Endothelial cell of coronary artery (primary cell): ENCODE measurements at places on chromosomes 6 and 20. TPM values are rescaled to one million over a fixed set of nuclear protein-coding genes. Genes with fewer than 3 reads are reported as not detected.

Gene ADAM33
- 0.09 TPM in 1 of 2 replicates, not detected in the other for total RNA-seq

Gene LPIN3
- 0.90 and 2.4 TPM in 2 replicates for total RNA-seq

Gene TRIM31
- not detected in 2 replicates for total RNA-seq

Gene PLA2G7
- total RNA-seq = 0.27 TPM in 1 of 2 replicates, not detected in the other

Gene C20orf144
- 0.09 TPM in 2 replicates for total RNA-seq

Gene SPAG4
- 5.1 and 23.5 TPM in 2 replicates for total RNA-seq

Gene SLC17A3
- total RNA-seq = not detected in 2 replicates

Gene EMILIN3
- under 0.01 TPM in 1 of 2 replicates, not detected in the other for total RNA-seq

Gene CRIP3
- total RNA-seq = not detected in 2 replicates

Gene TOX2
- total RNA-seq = 2.4 and 2.8 TPM in 2 replicates

Gene CCDC28A
- total RNA-seq = 11.3 and 13.7 TPM in 2 replicates

Gene CENPQ
- total RNA-seq = 3.9 and 5.9 TPM in 2 replicates
